ENCODE measurements at places on chromosomes 1 and 21.

- H3K27me3 ChIP-seq = peaks cover 68% of the 10 kb centered on the region
- no peak overlapping the region for H3K27ac ChIP-seq
- peaks cover 3% of the 10 kb centered on the region for H3K4me1 ChIP-seq
- no peaks in the 10 kb centered on the region for H3K36me3 ChIP-seq
Observed at GRCh38 chr1:38608202-38608864, 251.2 kb downstream of the RRAGC start.

DNA sequence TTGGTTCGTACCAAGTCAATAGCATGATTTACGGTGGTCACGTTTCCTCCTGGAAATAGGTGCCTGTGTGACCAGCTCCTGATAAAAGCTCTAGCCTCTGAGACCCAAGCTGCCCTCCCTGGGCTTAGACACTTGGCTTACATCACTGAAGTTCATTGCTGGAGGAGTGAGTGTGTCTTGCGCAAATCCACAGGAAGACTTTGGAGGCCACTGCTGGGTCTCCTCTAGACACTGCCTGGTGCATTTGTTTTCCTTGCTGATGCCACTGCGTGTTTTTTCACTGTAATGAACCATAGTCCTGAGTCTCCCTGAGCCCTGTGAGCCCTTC is 230.6 kb downstream of the DSCAM start:
- no peaks in the 10 kb centered on the region for H3K4me1 ChIP-seq
- H3K36me3 ChIP-seq = no peaks in the 10 kb centered on the region
- no peak overlapping the region for H3K4me3 ChIP-seq
- DNase-seq = no peak
- peaks cover 8% of the 10 kb centered on the region for H3K27me3 ChIP-seq
- no peak overlapping the region for H3K27ac ChIP-seq

- no peaks in the 10 kb centered on the region for H3K27me3 ChIP-seq
- no peak for DNase-seq
- no peaks in the 10 kb centered on the region for H3K36me3 ChIP-seq
Observed at GRCh38 chr1:54332781-54333585, 73.2 kb downstream of the SSBP3 start.

DNA sequence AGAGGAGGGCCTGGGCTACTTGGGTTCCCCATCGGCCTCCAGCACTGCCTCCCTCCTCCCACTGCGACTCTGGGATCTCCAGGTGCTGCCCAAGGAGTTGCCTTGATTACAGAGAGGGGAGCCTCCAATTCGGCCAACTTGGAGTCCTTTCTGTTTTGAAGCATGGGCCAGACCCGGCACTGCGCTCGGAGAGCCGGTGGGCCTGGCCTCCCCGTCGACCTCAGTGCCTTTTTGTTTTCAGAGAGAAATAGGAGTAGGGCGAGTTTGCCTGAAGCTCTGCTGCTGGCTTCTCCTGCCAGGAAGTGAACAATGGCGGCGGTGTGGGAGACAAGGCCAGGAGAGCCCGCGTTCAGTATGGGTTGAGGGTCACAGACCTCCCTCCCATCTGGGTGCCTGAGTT is 24.4 kb downstream of the EIF2D start:
- no peak for DNase-seq
- H3K36me3 ChIP-seq = peaks cover 6% of the 10 kb centered on the region
- H3K27ac ChIP-seq = peak overlapping the region; percentile 100
- peaks cover 54% of the 10 kb centered on the region for H3K4me1 ChIP-seq
- H3K4me3 ChIP-seq = no peak overlapping the region
- H3K27me3 ChIP-seq = no peaks in the 10 kb centered on the region

DNA sequence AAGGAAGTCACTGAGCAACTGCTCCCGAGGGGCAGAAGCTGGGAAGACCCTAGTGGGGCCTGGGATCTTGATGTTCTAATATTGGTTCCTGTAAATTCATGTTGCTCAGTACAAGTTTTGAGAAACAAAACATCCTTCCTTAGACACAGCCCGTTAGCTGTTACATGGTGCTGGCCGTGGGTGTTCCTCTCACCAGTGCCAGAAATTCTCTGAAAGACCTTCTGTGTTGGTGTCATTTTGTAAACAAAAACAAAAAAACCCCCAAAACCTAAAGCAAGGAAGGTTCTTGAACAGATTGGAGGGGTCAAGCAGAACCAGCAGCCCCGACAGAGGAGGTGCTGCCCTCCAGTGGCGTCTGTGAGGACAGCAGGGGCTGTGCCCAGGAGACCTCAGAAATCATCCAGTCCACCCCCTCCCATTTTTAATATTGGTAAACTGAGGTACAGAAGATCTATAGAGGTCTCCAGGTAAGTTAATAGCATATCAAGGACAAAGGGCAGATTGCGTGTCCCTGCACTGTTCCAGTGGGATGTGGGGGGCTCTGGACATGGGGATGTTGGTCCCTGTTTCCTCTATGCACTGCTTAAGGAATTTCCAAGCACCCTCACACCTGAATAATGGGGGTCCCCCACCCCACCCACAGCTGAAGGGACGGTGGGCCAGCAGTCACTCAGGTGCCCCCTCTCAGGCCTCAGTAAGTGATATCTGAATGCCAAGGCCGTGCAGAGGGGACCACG is 38.2 kb downstream of the SLC2A7 start:
- H3K4me3 ChIP-seq = peak overlapping the region; percentile 19
- no peaks in the 10 kb centered on the region for H3K27me3 ChIP-seq
- peaks cover 23% of the 10 kb centered on the region for H3K4me1 ChIP-seq
- no peak overlapping the region for H3K27ac ChIP-seq
- H3K36me3 ChIP-seq = no peaks in the 10 kb centered on the region

GRCh38 chr1:162632217-162632666 is at the start of gene DDR2:
DDR2 (plus strand) TSS chr1:162632464; CDS start chr1:162719064, 86,600 bp downstream.
- peaks cover 49% of the 10 kb centered on the region for H3K27me3 ChIP-seq
- peaks cover 3% of the 10 kb centered on the region for H3K4me1 ChIP-seq
- no peak within 1 kb of the TSS for H3K4me3 ChIP-seq
- DNase-seq = no peak

GRCh38 chr1:180173952-180174351 is 19.3 kb downstream of the QSOX1 start:
- no peak for DNase-seq
- H3K27ac ChIP-seq = peak overlapping the region; percentile 16
- H3K36me3 ChIP-seq = no peaks in the 10 kb centered on the region
- H3K27me3 ChIP-seq = no peaks in the 10 kb centered on the region

GRCh38 chr1:91731815-91732214 is 154.1 kb downstream of the TGFBR3 start:
- peaks cover 44% of the 10 kb centered on the region for H3K4me1 ChIP-seq
- H3K27me3 ChIP-seq = no peaks in the 10 kb centered on the region
- peak overlapping the region; percentile 93 for H3K27ac ChIP-seq
- H3K4me3 ChIP-seq = peak overlapping the region; percentile 84

GRCh38 chr1:198449727-198450433 is 90.6 kb downstream of the ATP6V1G3 start:
- no peak for DNase-seq
- no peak overlapping the region for H3K4me3 ChIP-seq
- no peaks in the 10 kb centered on the region for H3K36me3 ChIP-seq
- no peaks in the 10 kb centered on the region for H3K4me1 ChIP-seq
- H3K27me3 ChIP-seq = peaks cover 10% of the 10 kb centered on the region

DNA sequence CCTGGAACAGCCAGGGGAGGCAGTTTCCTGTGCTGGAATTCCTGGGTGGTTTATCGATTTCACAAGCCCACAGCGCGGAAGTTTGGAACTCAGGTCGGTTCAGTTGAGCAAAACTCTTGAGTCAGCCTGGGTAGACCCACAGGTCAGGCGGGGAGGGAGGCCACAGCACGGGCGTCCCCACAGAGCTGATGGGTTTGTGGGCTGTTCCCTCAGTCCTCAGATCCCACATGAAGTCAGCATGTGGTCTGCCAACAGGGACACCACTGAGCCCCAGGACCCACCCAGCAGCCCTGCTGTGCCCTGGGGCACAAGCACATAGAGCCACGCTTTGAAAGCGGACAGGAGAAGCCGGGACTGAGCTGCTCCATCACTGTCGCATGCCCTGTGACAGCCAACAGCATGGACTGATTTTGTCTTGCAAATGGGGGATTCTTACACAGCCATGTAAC is 17.4 kb downstream of the BMP8A start:
- no peak for DNase-seq
- H3K36me3 ChIP-seq = no peaks in the 10 kb centered on the region
- peaks cover 12% of the 10 kb centered on the region for H3K4me1 ChIP-seq
- peak overlapping the region; percentile 76 for H3K4me3 ChIP-seq
- peaks cover 8% of the 10 kb centered on the region for H3K27me3 ChIP-seq

- H3K4me3 ChIP-seq = no peak overlapping the region
- no peak for DNase-seq
- peaks cover 2% of the 10 kb centered on the region for H3K36me3 ChIP-seq
Observed at GRCh38 chr21:42819861-42820615, 59.3 kb downstream of the WDR4 start.

- H3K4me3 ChIP-seq = peak overlapping the region; percentile 80
- peaks cover 9% of the 10 kb centered on the region for H3K36me3 ChIP-seq
- H3K27ac ChIP-seq = no peak overlapping the region
- peaks cover 4% of the 10 kb centered on the region for H3K4me1 ChIP-seq
- peaks cover 13% of the 10 kb centered on the region for H3K27me3 ChIP-seq
Observed at GRCh38 chr1:77888781-77889642, 588 bp downstream of the NEXN start.

DNA sequence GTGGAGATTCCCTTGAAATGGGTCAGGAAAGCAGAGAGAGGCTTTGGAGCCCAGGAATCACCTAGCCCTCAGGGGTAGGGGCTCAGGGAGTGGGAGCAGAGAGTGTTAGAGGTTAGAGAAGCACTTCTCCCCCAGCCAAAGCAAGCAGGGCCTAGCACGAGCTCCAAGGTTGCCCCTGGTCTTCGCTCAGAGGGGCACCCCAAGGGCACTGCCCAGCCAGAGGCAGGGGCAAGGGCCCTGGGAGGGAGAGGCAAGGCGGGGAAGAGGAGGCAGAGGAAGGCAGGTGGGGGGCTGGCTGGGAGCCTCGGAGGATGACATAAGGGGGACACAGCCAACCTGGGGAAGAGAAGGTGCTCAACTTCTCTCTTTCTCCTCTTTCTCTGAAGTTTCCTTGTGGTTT is 71.9 kb downstream of the CASZ1 start:
- H3K36me3 ChIP-seq = no peaks in the 10 kb centered on the region
- H3K27me3 ChIP-seq = peaks cover 19% of the 10 kb centered on the region

GRCh38 chr1:5394111-5394510 is 598.1 kb downstream of the NPHP4 start:
- DNase-seq = no peak
- no peak overlapping the region for H3K27ac ChIP-seq
- H3K36me3 ChIP-seq = no peaks in the 10 kb centered on the region
- H3K4me3 ChIP-seq = no peak overlapping the region
- H3K4me1 ChIP-seq = peaks cover 13% of the 10 kb centered on the region
